ENCODE measurements at places on chromosomes 2 and 18.

GRCh38 chr18:41043876-41044275, 911.2 kb upstream of the PIK3C3 start:
- DNase-seq = no peak

DNA sequence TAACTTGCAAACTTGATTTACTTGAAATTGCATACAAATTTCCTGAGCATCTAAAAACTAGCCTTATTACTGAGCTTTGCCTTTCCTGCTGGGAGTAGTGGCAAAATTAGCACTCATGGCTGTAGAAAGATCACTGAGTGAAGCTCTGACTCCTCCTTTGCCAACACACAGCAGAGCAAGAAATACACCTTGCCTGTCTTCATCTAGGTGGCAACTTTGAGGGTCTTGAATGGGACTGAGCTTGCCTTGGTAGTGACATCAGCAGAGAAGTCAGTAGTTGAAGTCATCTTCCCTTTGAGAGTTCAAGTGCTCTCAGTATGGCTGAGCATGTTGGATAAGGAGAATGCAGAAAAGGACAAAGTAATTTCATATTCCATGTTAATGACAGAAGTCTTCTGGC, 5.9 kb downstream of the RRM2 start:
- DNase-seq = no peak

DNA sequence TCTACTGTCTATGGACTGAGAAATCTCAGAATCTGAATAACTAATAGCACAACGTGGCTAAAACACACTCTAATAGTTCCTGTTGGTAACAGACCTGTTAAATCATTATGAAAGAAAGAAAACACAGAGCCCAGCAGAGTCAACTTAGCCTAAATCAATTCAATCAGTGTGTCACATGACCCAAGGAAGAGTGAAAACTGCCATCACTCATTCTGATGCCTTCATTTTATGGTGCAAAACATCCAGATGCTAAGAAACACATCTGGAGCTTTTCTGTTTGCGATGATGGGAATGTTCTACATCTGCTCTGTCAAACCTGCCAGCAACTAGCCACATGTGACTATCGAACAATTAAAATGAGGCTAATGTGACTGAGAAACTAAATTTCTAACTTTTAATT, 295.7 kb upstream of the TRIB2 start:
- DNase-seq = no peak

GRCh38 chr2:165193178-165193777, 10.6 kb downstream of the SCN3A start:
- no peak for DNase-seq

DNA sequence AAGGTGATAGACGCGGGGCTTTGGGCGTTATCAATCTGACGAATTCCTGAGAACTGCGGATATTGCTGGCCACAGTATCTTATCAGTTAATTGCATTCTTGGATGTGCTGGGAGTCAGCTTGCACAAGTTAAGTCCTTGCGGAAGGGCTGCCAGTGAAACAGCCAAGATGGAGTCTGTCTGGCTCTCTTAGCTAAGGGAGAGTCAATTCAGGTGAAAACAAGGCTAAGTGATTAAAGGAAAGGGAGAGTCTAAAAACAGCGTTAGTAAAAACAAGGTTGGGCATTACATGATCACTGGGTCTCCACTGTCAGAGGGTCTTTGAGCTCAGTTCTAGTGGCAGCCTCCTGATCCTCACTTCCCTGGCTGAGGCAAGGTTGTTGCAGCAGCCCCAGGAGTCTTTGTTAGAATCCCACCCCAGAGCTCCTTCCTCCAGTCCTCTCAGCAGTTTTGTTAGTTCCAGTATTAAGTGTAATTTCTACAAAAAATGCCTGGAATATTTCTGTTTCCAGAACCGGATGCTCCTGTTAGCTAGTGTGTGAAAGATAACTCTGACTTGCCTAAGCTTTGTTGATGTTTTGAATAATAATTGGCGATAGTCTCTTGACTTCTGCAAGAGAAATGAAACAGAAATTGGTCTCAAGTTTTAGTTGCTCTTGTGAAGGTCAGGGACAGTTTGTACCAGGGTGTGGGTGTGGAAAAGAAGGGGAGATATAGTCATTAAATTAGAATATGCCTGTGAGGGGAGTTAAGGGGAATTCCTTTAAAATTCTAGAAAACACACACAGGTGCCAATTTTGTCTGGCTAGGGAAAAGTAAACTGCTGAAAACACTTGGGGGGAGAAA, 10.6 kb downstream of the CFLAR start:
- no peak for DNase-seq

DNA sequence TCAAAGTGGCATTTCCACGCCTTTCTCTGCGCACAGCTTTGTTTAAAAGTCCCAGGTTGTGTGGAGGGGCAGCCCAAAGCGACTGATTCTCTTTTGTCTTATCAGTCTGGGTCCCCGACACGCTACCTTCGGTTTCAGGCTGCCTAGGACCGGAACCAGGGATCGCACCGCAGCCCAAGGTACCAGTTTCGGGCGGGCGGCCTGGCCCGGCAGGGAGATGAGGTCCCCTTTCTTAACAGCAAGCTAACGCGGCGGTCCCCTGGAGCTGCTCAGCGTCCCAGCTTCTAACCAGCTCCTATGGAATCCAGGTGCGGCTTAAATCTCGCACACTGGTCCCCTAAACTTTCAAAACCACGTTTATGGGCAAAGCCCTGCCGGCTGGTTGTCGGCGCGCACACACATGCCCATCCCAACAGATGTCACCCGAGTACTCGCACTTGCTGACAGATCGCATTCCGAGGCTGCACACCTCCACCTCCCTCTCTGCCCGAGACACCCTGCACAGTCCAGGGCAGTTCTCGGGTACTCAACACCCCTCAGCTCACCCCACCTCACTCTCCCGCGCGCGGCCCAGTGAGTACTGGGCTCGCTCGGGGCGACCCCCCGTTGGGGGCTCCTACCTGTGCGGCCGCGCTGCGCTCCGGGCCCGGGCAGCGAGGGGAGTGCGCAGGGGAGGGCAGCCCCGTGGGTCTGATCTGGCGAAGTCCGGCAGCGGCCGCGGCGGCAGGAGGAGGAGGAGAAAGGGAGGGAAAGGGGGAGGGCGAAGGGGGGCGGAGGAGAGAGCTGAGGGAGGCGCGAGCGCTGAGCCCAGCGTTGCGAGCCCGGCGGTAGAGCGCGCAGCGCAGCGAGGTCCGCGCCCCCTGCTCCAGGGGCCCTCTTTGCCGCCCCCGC, at the start of gene EFEMP1:
TSS of gene EFEMP1 (minus strand) at position 692 of the 891 bp plus-strand sequence. CDS start 1,342 bp downstream, outside the sequence.
- peak; percentile 70 for DNase-seq

DNA sequence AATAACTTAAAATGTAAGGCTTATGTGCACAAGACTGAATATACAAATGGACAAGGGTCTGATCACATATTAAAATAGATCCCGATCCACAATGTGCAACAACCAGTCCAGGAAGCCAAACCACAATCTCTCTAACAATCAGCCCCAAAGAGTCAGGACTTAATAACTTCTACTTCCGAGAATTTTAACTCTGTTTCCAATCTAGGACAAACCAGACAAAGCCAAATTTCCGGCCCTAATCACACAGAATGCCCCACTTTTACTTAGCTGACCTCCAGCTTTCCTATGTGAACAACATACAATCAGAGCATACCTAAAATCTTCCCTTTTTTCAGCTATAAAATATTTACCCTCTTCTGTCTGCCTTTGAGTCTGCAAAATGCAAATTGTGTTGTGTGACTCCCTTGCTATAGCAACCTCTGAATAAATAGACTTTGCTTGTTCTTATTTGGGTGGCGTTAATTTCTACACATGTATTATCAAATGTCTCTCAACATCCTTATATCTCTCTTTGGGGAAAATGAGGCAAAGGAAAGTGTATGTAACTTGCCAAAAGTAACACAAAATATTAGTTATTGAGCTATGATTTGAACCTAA, 381.9 kb upstream of the MC4R start:
- no peak for DNase-seq

GRCh38 chr2:160028431-160029269, 33.8 kb downstream of the PLA2R1 start:
- no peak for DNase-seq

DNA sequence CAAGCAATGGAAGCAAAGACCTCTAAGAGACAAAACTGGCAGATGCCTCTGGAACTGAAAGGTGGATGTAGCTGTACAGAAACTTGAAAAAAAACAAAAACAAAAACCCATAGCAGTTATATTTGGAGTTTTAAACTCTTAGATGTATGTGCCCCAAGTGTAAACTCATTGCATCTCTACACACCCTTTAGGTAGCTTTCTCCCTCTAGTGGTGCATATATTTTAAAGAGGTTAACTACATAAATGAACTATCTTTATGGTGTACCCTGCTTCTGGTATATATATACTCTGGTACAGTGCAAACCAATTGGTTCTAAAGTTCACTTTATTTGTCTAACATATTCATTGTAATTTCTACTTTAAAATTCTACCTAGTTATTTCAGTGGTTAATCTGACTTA, 518.2 kb downstream of the NRXN1 start:
- no peak for DNase-seq

GRCh38 chr18:48888773-48889080, 62.0 kb downstream of the SMAD7 start:
- DNase-seq = no peak

DNA sequence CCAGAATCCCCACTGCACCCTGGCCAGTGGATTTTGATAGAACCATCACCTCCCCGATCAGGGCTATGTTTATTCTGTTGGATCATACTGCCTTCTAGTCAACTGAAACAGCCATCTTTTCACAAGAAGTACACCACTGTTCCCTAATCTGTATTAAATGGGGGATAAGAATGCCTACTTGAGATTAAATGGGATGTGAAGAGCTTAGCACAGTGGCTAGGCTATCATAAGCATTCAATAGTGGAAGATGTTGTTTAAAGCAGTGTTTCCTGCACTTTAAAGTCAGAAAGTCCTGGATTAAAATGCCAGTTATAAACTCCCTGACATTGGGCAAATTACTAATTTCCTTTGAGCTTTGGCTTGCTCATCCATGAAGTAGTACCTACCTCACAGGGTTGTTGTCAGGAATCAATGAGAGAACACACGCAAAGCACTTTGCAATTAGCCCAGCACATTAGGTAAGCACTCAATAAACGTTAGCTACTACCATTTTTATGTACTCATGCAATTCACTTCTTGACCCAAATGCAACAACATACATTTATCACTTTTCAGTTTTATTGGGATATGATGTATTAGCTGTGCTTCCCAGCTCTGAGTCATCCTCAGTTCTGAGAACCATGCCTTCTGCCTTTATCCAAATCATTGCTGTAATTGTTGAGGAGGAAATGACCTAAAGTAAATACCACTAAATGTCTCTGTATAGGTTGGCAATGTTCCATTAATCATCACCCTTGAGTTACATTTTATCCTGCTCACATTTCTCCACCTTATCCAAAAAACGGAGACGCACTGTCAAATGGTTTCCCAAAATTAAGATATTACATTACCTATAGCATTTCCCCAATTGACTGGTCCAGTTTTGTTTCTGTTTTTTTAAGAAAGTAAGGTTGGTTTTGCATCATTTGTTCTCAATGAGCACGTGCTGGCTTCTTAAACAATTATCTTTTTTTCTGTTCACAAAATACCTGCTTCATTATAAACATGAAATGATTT, 2.1 kb downstream of the TMEM247 start:
- no peak for DNase-seq

DNA sequence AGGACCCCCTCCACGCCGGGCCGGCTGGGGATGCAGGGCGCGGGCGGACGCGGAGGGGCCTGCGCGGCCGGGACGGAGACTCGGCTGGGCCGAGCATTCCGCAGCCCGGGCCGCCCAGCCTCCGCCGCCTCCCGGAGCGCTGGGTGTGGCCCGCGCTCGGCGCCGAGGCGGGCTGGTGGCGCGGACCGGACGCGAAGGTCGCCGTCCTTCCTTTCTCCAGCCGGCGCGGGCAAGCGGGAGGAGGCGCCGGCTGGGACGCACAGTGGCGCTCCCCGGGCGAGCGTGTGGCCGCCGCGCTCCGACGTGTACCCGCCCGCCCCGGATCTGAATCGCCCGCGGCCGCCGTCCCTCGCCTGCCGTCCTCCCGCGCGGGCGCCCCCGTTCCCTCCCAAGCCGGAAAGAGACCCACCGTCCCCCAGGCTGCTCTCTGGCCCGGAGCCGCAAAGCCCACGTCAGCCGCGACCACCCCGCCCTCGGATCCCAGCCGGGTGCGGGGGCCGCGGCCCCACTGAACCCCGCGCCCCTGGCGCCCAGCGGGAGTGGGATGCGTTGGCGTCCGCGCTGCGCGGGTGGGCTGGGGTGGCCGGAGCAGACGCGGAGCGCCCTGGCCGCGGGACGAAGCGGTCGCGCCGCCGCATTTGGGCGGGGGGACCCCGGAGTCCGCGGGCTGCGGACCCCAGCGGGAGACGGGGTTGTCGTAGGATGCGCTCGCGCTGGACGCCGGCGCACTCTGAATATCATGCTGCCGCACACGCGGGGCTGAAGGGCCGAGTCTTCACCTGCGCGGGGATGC, 634 bp downstream of the SPATS2L start:
- DNase-seq = peak; percentile 72

- no peak for DNase-seq
Measured at GRCh38 chr2:164992818-164993217, 37.5 kb upstream of the SLC38A11 start.

- no peak for DNase-seq
Measured at GRCh38 chr2:205407984-205408383, 274.3 kb upstream of the NRP2 start.

DNA sequence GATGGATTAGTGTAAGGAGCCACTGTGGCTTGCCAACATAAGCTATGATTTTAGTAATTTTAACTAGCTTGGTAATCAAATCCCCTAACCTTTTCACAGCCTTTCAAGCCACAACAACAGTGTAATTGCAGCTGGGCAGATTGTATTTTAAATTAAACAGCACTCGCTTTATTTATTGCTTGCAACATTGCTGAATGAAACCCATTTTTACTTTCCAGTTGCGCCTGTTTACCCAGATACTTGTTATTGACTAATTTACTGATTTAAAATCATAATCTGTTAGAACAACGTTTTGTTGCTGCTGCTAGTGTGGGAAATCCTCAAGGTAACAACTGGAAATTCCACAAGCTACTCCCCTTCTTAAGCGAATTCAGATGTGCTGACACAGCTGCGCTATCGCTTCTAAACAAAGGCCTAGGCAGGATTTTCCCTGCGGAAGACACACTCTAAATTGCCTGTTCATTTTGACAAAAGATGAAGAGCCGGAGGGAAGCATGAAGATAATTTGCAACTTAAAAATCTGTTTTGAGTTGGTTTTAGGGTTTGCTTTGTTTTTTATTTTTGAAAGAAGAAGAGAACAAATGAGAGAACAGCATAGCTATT, 283.9 kb downstream of the ALPK2 start:
- no peak for DNase-seq

DNA sequence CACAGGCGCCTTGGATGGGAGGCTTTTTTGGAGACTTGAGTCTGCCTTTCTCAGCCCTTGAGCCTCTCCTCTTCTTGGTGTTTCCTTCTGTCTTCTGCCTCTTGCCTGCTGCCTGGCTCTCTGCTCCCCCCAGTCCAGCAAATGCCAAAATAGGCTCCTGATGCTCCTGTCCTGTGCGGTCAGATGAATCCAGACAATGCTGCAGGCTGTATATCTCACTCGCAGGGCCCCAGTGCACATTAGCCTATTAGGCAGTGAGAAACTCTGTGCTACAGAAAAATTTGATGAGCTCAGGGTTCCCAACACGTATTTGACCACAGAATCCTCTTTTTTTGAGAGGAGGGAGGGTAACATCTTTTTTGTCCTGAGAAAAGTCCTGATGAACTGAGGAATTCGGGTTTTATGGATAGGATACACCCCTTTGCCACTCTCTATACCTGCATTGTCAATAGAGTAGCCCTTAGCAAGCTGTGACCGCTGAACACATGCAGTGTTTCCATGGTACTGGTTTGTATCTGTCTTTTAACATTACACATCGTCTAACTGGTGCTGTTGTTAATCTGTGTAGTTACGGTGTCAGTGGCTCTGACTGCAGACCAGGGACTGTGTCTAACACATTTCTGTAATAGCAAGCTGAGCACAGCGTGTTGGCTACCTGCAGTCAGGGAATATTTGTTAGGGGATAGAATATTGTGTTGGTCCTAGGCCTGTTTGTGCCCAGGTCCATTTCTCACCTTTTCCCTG, 50.8 kb downstream of the FAM228A start:
- DNase-seq = no peak

Measured in left forelimb (tissue), 1 donor.